ENCODE measurements at places on chromosomes 2 and 18. TPM values are rescaled to one million over a fixed set of nuclear protein-coding genes. Genes with fewer than 3 reads are reported as not detected.
A peak's percentile ranks its signal among the peaks of the same experiment; 100 is the strongest.

- DNase-seq: peak; percentile 57
These were observed 85.7 kb downstream of the COPS8 start for GRCh38 chr2:237171396-237171795.

GRCh38 chr2:213022987-213023386, 128.4 kb downstream of the IKZF2 start:
- no peak for DNase-seq

GRCh38 chr18:6835345-6835744, 105.8 kb downstream of the ARHGAP28 start:
- no peak for DNase-seq

DNA sequence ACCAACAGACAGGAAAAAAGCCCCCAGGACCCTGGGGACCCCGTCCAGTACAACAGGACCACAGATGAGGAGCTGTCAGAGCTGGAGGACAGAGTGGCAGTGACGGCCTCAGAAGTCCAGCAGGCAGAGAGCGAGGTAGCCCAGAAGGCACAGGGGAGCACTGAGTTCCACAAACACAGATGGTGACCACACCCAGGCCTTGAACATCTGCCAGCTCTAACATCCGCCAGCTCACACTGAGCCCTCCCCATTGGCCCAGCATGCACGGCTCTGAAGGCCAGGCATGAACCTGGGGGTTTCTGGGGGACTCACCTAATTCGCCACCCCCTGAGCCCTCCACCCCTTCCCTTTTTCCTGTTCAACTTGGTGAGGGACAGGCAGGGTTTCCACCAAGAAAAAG, 25.6 kb upstream of the PRLH start:
- peak; percentile 84 for DNase-seq

DNA sequence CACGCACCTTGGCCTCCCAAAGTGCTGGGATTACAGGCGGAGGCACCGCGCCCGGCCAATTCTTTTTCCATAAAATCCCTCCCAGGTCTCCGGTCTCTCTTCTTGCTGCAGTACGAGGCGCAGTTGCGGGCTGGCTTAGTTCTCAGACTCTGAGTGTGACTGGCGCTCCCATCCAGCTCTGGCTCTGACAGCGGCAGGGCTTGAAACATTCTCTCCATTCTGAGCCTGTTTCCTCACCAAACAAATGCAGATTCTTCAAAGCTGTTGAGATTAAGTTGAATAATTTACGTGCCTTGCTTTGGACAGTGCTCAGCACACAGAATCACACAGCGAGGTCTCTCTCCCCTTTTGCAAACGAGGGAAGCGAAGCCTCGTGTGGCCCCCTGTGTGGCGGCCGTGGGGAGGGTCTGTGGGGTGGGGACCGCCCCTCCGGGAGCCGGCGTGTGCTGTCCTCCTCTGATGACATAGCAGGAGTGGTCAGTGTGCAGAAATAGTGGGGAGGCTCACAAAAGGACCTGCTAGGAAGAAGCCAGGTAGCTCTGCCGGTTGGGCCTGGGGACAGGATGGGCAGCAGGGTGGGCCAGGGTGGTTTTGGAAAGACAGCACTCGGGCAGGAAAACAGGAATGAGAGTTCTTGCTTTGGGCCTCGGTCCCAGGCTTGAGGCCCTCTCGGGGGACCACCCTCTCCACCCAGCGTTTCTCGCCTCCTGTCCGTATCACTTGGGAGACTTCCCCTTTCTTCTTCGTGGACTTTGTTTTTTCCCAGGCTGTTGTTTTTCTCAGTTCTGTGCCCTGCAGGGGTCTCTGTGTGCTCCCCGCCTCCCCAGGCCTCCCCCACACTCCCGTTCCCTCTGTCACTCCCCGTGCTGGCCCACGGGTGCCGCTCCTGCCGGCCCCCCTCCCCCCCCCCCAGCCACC, 75.0 kb downstream of the KCNG2 start:
- peak; percentile 9 for DNase-seq

GRCh38 chr18:60649107-60649506, 276.5 kb upstream of the MC4R start:
- no peak for DNase-seq

GRCh38 chr2:55425431-55425831, 5.8 kb upstream of the CCDC88A start:
- DNase-seq: no peak

GRCh38 chr18:55998071-55998522, 410.1 kb upstream of the TCF4 start:
- DNase-seq: no peak

- no peak for DNase-seq
These were observed 193.2 kb downstream of the CCDC85A start for GRCh38 chr2:56376699-56377665.

DNA sequence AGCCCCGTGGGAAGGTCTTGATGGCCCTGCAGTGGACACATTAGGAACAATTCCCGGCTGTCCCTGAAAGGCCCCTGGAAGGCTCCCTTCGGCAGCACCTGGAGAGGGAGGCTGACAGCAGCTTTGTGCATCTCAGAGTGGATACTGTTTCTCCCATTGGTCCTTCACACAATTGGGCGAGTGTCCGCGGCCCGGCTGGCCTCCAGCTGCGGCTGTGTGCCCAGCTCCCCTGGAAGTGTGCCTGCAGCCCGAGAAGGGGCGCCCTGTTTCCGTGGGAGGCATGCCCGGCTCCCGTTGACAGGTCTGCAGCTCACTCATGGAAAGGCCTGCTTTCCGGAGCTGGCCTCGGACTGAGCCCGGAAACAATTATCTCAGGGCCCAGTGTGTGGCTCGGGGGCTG, 103.7 kb downstream of the LPIN1 start:
- no peak for DNase-seq

- no peak for DNase-seq
These were observed 30.6 kb downstream of the ITSN2 start for GRCh38 chr2:24329700-24330099.

SNX17 gene
- 104 TPM for total RNA-seq

LINC00305 gene
- total RNA-seq: not detected

GPR55 gene
- 10.9 TPM for total RNA-seq
